Endothelial cell (in vitro differentiated cells): ENCODE measurements at places on chromosomes 1 and 21. TPM values are rescaled to one million over a fixed set of nuclear protein-coding genes. Genes with fewer than 3 reads are reported as not detected.

DNA sequence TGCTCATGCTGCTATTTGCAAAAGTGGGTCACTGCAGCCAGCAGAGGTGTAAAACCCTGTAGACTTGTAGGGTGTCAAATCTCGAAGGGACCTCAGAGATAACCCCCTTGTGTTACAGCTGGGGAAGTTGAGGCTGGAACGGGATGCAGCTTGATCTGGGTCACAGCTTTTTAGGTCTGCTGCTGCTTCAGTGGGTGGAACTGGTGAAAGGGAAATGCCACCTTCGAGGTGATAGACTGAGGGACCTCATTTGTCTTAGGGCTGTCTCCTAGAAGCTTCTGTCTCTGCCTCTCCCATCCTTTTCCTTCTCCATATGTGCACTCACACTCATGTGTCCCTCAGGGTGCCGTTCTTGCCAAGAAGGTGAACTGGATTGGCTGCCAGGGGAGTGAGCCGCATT is 35.4 kb downstream of the QSOX1 start:
- DNase-seq: no peak

GRCh38 chr21:43318841-43319781 is 107.8 kb downstream of the SIK1 start:
- no peak for DNase-seq

- DNase-seq: no peak
Measured at GRCh38 chr1:245241526-245242130, 86.8 kb downstream of the KIF26B start.

DNA sequence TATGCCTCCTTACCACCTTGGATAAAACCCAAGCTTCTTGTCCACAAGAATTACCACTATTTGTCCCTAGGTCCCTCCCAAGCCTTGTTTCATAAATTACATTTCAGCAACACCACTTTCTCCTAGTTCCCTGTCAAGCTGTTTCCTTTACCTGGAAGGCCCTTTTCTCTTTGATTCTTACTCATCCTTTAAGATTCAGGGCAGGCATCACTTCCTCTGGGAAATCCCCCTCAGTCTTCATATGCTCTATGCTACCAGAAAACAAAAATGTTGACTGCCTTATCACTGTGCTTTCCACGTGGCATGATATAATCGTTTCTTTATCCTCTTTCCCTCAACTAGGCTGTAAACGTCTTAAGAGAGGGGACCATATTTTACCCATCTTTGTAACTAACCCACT is 102.7 kb downstream of the LYST start:
- no peak for DNase-seq

DNA sequence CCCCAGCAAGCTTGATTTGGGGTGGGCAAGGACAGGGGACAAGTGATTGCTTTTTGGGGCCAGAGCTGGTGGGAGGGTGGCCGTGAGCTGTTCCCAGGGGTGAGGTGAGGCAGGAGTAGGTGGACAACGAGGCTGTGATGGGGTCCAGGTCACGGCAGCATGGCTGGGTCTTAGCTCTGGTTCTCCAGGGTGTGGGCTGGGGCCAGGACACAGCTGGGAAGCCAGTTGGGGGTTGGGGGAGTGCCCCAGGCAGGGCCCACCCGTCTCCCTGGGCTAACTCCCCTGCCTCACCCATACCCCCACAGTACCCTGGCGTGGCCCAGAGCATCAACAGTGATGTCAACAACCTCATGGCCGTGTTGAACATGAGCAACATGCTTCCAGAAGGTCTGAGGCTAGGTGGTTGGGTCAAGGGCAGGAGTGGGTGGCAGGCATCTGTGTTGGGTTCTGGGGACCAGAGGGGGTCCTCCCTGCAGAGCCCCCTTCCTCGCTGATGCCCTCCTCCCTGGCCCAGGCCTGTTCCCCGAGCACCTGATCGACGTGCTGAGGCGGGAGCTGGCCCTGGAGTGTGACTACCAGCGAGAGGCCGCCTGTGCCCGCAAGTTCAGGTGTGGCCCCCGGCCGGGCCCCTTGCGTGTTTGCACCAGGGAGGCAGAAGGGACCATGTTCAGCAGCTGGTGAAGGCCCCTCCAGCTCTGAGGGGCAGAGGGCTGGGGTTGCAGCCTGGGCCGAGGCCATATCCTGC is 43.3 kb downstream of the COQ8A start:
- no peak for DNase-seq

- no peak for DNase-seq
Measured at GRCh38 chr1:199550199-199551065, 477.1 kb upstream of the NR5A2 start.

- DNase-seq: peak; percentile 80
Measured at GRCh38 chr1:226634166-226634588, 85.6 kb downstream of the STUM start.

GRCh38 chr1:16924919-16925477 is 3.3 kb downstream of the CROCC start:
- DNase-seq: no peak

DNA sequence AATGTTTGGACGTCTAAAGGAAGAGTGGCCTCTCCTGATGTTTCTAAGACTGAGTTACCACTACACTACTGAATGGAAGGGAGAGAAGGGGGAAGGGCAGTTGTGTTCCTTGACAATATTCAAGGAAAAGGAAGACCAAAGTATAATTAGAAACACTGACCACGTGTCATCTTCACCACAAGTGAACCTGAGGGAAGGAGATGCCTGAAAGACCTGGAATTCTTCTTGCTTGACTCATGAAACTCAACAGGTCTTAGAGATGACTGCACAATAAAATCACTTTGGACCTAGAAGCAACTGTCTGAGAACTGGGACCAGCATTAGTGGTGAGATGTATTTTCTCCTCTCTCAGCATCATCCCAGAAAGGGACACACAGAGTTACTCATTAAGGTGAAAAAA is 56.7 kb downstream of the PTPN14 start:
- no peak for DNase-seq

- DNase-seq: no peak
Measured at GRCh38 chr1:47533793-47534328, 96.0 kb downstream of the FOXD2 start.

DNA sequence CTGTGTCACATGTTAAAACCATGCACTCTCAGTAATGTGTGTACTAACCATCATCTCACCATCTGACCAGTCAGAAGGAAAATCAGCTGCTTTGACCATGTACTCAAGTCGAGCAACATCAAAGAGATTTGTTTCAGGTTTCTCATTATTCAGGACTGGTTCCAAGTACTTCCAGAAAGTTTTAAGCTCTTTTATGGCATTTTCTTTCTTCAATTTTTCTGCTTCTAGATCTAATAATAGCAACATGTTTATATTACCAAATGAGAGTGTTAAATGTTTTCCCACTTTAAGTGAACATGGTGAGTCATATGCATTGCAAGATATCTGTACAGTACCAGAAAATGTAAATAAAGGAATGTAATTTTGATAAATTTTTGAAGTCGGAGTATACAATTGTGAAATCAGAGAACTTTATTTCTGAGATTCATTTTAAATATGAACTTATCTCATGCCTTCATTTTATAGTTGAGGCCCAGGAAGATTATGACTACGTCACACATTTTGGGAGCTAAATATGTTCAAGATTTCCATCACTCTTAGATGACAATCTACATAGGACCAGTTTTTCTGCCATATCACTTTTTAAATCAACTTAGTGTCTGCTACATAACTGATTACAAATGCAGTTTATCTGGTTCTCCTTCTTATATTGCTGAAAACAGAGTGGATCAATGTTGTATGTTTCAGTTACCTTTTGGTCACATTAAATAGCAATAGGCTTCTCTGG is 87.2 kb downstream of the SPAG17 start:
- no peak for DNase-seq

- no peak for DNase-seq
Measured at GRCh38 chr1:30286241-30286987, 437.0 kb downstream of the MATN1 start.

- no peak for DNase-seq
Measured at GRCh38 chr1:191508239-191508638, 650.0 kb upstream of the RGS18 start.

DNA sequence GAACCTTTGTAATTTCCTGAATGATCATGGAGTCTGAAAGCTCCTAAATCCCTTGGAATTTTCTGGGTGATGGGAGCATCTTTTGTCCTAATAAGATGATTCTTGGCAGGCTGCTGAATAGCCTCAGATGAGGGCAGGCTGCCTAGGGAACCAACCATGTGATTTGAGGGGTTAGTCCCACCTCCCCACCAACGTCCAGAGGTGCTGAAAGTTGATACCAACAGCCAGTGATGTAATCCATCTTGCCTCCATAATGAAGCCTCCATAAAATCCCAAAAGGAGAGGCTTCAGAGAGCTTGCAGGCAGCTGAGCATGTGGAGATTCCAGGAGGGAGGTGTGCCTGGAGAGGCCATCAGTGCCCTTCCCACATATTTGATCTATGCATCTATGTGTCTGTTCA is 43.7 kb downstream of the GTF2B start:
- DNase-seq: no peak

- DNase-seq: no peak
Measured at GRCh38 chr21:34553151-34553952, 41.3 kb upstream of the KCNE1 start.

GRCh38 chr1:115275216-115275615 is 62.8 kb downstream of the NGF start:
- no peak for DNase-seq

DNA sequence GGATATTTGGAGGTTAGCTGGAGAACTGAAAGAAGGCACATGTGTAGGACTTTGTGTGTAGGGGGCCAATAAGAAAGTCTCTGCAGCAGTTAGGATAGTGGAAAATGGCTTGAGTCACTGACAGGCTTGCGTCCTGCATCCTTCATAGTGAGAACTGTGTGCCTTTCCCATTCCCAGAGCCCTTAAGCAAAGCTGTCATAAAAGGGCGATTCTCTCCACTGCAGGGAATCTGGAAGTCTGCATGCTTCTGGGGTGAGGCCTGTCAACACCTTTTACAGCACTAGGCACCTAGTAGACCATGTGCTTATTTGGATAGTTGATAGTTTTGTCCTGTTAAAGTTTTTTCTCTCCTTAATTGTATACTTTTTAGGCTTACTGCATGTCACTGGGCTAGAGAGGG is 39.4 kb upstream of the MACF1 start:
- DNase-seq: no peak

The UBE2U gene
- total RNA-seq: not detected

The NHLH1 gene
- total RNA-seq: 1.2 TPM

The SRGAP2B gene
- 88.8 TPM for total RNA-seq

The GPR89A gene
- 24.6 TPM for total RNA-seq

The FNDC10 gene
- 11.6 TPM for total RNA-seq

The ITLN2 gene
- 118 TPM for total RNA-seq

The OPN3 gene
- 19.7 TPM for total RNA-seq
